Amniotic stem cell (primary cell): ENCODE measurements at places on chromosomes 16 and 17.

DNA sequence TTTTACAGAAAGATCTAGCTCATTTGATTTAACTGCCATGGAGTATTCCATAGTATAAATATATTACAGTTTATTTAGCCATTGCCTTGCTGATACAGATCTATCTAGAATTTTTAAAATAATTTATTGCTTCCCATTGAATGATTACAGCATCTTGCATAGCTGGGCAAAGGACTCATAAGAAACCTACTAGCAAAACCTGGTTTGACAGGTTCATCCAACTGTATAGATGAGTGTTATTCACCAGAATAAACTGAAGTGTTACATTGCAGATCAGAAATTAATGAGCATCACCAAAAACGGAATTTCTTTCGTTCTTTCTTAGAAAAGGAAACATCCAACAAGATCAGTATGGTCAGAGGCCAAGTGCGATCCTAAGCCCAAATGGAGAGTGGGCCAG lies 202.2 kb upstream of the CACNG5 start:
- DNase-seq, result no peak

DNA sequence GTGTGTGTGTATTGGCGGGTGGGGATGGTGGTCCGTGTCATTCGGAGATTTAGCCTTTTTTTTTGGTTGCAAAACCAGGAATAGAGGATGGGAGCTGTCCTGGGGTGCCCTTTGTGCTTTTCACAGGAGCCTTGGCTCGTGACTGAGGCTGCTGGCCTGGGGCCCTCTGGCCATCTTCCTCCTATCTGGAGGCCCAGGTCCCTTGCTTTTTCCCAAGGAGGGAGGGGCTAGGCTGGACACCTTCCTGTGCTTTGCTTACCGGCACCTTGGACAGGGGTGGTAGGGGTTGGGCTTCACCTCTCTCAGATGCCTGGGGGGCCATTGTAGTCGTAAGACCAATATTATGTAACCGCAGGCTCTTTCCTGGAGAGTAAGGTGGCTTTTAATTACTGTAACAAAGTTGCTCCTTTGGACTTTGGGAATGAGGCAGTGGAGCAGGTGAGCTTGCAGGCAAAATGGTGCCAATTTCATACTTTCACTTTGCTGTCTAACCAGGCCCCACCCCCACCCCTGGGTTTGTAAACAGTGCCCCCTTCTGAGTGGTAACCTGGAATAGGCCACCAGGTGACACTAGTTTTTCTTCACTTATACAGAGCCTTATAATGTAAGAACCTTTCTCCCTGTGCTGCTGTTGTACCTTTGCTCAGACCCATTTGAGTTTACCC lies 1.2 kb downstream of the DYNLL2 start:
- DNase-seq, result no peak

DNA sequence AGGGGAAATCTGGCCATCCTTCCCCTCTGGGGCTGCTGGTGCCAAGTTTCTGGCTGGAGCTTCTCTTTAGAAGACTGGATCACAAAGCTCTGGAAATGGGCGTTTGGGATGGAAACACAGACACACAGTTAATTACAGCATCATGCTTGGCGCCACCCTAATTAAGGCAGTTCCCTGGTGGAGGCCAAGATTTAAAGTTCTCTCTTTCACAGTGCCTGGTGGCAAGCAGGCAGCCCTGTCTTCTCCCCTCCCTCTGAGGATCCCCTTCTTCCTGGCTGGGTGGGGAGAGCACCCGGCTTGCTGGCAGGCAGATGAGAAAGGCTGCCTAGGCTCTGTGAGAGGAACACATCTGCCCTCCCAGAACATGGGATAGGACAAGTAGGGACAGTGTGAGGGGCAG lies 59.0 kb upstream of the NKD1 start:
- no peak for DNase-seq

DNA sequence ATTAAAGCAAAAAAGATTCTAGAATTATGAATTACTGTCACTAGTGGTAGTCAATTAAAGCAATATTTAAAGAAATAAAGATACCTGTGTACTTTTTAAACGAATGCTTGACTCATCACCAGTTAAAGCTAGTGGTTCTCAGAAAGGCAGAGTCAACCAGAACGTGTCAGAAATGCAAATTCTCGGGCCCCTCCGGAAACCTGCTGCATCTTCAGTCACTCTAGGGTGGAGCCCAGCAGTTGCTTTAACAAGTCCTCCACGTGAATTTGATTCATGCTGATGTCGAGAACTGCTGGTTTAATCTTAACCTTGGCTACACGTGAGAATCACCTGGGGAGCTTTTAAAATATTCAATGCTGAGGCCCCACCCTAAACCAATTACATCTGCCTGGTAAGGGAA lies 169.8 kb upstream of the SDK2 start:
- no peak for DNase-seq

- no peak for DNase-seq
Measured at GRCh38 chr17:33055746-33056145, 64.1 kb downstream of the SPACA3 start.

DNA sequence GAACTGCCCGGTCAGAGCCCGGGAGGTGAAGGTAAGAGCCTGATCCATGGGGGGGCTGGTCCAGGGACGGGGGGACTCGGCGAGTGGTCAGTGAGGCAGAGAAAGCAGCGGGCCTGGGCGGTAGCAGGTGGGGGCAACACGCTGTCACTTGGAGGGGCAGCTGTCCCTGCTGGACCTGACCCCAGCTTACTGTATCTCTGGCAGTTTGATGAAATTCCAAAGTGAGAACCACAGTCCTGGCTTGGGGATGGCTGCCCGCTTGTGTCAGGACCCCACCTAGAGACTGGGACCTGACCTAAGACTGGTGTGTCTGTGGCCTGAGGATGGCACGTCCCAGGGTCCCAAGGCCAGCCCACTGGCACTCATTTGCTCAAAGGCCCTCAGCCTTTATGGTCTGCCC lies 35.1 kb upstream of the KSR1 start:
- no peak for DNase-seq

DNA sequence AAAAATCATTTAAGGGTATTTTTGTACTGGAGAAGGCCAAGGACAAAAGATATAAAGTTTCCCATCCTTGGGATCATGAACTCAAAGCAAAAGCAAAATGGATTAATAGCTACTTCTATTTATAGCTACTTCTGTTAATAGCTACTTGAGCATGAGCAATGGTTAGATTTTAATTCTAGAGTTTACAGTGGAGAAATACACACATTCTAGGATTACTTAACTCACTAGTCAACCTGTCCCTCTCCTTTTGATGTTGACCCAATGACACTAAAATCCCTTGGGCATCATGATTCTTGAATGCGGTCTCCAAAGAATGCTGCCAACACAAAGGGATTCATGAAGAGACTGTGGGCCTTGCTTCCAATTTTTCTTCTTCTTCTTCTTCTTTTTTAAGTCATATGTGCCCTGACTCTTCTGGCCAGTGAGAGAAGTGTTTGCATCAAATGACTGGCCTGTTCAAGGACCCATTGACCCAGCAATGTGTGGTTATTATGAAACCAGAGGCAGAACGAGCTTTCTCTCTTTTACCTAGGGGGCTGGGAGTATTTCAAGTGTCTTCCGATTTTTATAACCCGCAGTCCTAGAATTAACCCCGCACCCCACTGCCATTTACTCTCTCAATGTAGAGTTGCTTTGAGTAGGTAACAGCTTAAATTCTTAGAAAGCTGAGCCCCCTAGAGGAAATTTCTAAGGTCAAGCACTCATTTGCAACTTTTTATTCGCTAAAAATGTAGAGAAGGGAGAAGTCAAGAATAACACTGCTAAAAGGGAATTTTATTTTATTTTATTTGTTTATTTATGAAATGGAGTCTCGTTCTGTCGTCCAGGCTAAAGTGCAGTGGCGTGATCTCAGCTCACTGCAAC lies 34.6 kb downstream of the OTOA start:
- no peak for DNase-seq

GRCh38 chr17:78535273-78536197 lies 41.7 kb downstream of the DNAH17 start:
- no peak for DNase-seq

- DNase-seq, result no peak
Measured at GRCh38 chr17:65576939-65577338, 15.5 kb upstream of the AXIN2 start.

DNA sequence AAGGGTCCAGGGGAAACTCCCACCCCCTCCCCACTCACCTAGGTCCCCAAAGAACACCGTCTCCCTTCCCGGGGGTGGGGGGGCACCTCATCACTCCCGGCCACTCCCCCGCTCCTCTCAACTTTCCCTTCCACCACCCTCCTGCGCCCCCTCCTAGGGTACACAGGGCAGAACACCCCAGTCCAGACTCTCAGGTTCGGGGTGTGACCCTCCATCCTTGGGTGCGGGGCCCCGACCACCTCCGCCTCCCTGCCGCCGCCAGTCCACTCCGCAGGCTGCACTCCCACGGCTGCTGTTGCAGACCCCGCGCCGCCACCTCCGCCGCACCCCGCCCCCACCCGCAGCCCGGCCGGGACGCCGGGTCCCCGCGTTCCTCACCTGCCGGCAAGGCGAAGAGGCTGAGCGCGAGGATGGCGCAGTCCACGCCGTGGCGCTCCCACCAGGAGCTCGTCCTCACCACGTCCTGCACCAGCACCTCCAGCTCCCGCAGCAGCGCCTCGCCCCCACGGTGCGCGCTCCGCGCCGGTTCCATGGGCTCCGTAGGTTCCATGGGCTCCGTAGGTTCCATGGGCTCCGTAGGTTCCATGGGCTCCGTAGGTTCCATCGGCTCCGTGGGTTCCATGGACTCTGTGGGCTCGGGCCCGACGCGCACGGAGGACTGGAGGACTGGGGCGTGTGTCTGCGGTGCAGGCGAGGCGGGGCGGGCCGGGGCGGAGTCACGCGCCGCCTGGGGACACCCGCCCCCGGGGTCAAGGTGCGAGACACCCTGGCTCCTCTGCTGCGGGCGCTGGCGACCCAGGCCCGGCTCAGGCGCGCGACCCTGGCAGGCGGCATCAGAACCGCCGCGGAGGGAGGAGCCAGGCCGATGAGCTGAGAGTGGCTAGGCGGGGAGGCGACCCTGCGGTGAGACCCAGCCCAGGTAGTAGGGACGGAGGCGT lies at the start of gene FADS6:
Gene FADS6, minus strand, starts transcription at position 660 of the 938 bp plus-strand sequence. Its CDS starts 38 bp downstream, at position 622.
- DNase-seq, result no peak

DNA sequence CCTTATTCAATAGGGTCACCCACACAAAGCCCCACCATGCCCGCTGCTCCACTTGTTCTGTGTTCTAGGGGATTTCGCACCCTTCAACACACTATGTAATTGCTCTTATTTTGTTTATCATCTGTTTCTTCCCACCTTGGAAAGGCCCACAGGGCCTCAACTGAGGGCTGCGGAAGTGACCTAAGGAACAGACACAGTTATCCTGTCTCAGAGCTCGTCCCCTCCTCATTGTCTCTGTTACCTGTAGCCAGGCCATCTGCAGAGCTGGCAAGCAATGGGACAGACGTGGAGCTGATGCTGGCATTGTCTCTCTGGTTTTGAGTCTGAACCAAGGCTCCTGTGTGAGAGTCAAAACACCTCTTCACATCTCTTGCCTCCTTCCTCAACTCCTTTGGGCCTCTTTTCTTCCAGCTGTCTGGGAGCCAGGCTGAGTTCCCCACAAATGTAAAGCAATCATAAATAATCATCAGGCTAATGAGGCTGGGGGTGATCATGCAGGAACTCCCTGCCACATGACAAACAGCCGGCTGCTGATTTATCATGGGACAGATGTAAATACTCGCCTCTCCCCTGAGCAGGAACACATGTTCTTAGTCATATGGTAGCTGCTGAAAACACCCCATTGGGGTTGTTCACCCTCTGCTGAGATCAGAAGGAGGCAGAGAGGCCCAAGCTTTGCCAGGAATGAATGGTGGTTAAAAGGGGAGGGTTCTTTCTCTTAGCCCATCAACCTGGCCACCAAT lies 71.9 kb downstream of the AXIN2 start:
- DNase-seq, result no peak

DNA sequence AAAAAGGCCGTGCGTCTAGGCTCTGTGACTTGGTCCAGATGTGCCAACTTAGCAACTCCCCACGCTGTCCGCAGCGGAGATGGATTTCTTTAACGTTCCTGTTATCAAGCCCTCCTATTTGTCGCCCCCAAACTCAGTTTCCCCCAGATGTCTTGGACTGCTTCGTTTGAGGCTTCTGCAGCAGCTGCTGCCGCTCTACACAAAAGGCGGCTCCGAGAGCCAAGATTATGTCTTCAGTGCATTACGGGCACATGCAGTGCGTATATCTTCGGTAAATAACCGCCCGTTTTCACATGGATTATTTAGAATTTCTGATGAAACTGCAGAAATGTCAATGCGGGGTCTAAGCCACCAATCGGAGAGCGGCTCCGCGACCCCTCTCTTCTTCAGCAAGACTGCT lies 240.6 kb upstream of the ZFHX3 start:
- DNase-seq, result no peak

GRCh38 chr17:15444805-15445204 lies 22.6 kb downstream of the CDRT4 start:
- no peak for DNase-seq

- DNase-seq, result no peak
Measured at GRCh38 chr17:72359274-72359673, 238.5 kb downstream of the SOX9 start.

- DNase-seq, result peak; percentile 39
Measured at GRCh38 chr17:13429201-13429600, 172.5 kb downstream of the HS3ST3A1 start.

GRCh38 chr17:40727447-40728231 lies 24.1 kb upstream of the KRT24 start:
- DNase-seq, result no peak

GRCh38 chr17:75342996-75343395 lies 53.8 kb upstream of the SLC25A19 start:
- no peak for DNase-seq

DNA sequence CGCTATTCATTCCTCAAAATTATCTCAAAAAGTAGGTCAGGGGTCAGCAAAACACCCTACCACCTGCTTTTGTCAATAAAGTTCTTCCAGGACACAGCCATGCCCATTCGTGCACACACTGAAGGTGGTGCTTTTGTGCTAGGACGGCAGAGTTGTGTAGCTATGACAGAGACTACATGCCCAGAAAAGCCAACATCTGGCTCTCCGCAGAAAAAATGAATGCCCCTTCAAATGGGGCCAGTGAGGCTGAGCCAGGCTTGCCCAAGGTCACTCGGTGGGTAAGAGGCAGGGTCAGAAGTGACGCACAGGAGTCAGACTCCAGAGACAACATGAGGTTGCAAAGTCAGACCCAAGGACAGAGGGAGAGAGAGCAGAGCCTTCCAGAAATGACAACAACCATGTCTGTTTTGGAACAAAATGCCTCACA lies 200.1 kb downstream of the XYLT1 start:
- no peak for DNase-seq
